ENCODE measurements at places on chromosomes 5 and 9.

GRCh38 chr9:2132484-2133082 lies 117.4 kb downstream of the SMARCA2 start:
- no peak for DNase-seq

- no peak for DNase-seq
These were observed 85.6 kb downstream of the PTTG1 start for GRCh38 chr5:160507221-160507721.

DNA sequence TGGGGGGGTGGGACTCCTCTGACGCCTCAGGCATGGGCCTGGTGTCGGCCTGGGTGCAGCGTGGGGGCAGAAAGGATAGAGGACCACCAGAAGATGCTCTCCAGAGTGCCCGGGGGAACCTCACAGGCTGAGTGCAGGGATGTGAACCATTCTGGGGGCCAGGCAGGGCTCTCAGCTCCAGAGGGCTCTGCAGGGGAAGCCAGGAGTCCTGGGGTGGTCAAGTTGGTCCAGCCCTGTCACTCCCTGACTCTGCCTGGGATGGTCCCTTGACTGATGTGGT lies 6.5 kb downstream of the GFI1B start:
- DNase-seq = no peak

DNA sequence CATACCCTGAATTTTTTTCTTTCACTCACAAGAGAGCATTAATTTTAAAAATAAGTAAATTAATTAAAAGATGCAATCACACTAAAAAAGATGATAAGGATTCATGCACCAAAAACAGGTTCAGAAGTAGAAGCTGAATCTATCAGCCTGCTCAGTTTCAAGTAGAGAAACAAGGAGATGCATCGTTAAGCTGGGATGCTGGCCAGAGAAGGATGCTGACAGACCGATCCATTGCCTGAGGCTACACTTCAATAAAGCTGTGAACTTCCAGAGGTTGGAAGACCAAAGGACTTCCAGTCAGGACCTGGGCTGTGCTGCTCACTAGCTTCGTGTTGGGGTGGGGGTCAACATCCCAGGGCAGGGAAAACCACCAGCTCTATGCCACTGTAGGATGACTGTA lies 457.7 kb downstream of the EFNA5 start:
- no peak for DNase-seq

GRCh38 chr5:40441733-40442132 lies 238.0 kb upstream of the PTGER4 start:
- no peak for DNase-seq

- DNase-seq = no peak
These were observed 10.2 kb downstream of the ADRB2 start for GRCh38 chr5:148836272-148837250.

GRCh38 chr9:105219291-105219805 lies 25.1 kb upstream of the SLC44A1 start:
- no peak for DNase-seq

GRCh38 chr9:97348871-97349270 lies 41.4 kb downstream of the CCDC180 start:
- no peak for DNase-seq

GRCh38 chr9:92949266-92949982 lies 2.1 kb downstream of the FGD3 start:
- DNase-seq = no peak

DNA sequence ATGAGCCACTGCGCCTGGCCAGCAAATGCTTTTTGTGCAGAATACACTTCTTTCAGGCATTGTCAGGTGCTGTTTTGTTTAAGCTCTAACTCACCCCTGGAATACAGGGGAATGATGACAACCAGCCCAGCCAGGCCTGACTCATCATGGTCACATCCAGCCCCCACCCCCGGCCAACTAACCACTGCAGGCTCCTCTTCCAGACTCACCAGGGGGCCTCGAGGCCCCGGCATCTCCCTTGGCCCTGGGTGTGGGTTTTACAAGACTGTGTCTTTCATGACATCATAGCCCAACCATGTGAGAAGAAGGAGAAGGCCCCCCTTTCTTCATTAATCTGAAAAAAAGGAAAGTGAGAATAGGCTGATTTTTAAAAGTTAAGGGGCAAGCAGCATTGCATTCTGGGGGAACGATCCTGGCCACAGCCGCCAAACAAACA lies 35.5 kb downstream of the OLFML2A start:
- no peak for DNase-seq

DNA sequence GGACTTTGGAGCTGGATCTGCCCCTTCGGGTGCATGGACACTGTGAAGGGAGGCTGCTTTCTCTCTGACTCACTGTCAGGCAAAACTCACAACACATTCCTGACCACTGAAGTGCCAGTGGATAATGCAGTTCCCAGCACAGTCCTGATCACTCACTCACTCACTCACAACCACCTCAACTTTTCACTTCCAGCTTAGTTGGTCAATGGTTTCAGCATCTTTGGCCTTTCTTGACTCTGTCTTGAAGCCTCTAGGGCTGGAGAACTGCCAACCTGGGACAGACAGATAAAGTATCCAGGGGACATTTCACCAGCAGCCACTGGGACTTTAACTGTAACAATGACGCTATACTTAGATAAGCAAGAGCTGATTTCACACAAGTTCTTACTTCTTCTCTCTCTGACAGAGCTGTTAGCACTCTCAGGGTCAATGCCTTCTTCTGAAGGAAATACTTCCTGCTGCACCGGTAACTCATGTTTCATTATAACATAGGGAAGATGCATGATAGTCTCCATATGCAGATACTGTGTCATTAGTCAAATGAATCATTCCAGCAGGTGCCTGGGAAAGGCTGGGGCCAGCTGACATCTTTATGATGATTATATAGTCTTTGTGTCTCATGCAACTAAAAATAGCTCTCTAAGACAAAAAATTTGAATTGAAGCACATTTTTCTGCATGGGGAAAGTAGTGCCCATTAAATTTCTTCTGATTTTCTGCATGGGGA lies 499.0 kb downstream of the SEMA5A start:
- peak; percentile 79 for DNase-seq

DNA sequence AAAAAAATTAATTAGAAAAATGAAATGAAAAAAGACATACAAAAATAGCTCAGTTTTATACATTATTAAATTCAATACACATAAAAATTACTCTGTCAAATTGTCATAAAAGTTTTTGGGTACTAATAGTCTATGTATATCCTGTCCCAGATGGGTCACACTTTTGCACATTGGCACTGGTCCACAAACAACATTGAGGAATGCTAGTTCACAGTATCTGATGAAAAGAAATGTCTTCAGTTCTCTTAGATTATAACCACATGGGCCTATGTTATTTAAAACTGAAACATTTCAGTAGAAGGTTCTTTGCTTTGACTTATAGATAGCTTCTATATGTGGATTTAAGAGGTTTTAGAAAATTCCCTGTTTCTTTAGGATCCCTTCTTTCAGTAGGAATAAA lies 39.8 kb downstream of the LNPEP start:
- no peak for DNase-seq

- DNase-seq = no peak
These were observed 28.9 kb downstream of the FYB1 start for GRCh38 chr5:39190311-39191102.

DNA sequence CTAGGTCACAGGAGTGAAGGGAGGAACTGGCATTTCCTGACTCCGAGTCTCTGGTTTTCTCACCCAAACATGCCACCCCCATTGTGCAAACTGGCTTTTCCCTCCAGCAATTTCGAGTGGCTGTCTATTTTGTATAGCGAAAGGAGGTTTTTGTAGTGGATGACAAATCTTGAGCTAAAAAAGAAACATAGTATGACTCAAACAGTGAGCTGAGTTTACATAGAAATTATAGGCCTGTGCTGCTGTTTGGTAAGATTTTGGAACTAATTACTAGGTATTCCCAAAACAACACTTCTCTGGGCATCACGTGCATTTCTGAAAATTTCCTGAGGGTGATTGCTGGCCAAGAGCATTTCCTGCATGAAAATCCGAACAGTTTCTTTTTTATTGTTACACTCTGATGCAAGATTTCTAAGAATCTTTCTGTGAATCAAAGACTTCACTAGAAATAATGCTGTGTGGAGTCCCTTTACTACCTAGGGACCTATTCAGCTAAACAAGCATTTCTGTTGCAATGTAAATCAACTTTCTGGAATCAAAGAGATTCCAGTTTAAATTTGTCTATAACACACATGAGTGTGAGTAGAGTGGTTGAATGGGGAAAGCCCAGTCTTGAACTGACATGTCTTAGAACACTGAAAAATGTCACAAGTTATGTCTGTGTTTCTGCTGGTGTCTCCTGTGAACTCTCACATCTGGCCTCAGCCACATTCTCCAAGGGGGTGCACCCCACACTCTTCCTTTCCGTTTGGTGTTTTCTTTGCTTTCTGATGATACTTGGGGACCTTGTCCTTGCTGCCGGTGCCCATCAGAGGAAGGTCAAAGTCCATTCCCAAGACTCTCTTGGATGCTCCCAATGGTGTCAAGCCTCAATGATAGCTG lies 33.3 kb upstream of the DAPK1 start:
- DNase-seq = no peak

DNA sequence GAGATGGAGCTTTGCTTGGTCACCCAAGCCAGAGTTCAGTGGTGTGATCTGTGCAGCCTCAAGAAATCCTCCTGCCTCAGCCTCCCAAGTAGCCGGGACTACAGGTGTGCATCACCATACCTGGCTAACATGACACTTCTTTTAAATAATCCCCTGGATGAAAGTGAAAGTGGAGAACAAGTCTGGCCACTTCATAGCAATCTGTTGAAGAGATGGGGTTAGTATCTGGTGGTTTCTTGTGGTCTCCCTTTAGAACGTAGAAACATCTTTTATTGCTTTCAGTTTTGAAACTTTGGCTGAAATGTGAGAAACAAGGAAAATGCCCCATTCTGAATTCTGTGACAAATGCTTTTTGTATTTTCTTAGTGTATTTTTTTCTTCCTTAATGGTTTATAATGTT lies 452.5 kb upstream of the RIOK2 start:
- DNase-seq = no peak

- no peak for DNase-seq
These were observed 978 bp upstream of the BRD3OS start for GRCh38 chr9:134024214-134024792.

Data from keratinocyte (primary cell).